ENCODE measurements at places on chromosomes 2 and 18.

GRCh38 chr2:42757981-42758740 lies 5.8 kb downstream of the OXER1 start:
- DNase-seq: no peak

GRCh38 chr2:241498115-241499070 lies 10.0 kb downstream of the STK25 start:
- no peak for DNase-seq

GRCh38 chr2:121287956-121288355 lies 3.0 kb upstream of the TFCP2L1 start:
- DNase-seq: no peak

GRCh38 chr2:65681503-65681902 lies 249.1 kb upstream of the SPRED2 start:
- DNase-seq: no peak

DNA sequence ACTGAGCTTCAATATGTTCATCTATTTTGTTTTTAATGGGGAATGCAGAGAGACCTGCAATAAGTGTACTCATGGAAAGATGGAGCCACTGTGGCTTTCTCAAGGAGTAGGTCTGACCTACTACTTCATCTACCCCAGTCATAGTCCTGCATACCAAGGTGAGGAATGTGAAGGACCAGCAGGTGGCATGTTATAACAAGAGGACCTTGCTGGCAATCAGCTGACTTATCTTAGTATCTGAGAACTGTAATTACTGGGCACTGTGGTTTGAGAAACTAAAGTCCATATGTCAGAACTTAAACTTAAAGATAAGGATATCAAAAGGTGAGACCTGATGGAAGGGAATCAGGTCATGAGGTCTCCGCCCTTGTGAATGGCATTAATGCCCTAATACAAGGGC lies 1104.2 kb downstream of the BCL11A start:
- no peak for DNase-seq

GRCh38 chr2:239444626-239445577 lies 44.1 kb upstream of the HDAC4 start:
- no peak for DNase-seq

- DNase-seq: no peak
Observed at GRCh38 chr18:8117006-8117371, 492.2 kb upstream of the RAB12 start.

DNA sequence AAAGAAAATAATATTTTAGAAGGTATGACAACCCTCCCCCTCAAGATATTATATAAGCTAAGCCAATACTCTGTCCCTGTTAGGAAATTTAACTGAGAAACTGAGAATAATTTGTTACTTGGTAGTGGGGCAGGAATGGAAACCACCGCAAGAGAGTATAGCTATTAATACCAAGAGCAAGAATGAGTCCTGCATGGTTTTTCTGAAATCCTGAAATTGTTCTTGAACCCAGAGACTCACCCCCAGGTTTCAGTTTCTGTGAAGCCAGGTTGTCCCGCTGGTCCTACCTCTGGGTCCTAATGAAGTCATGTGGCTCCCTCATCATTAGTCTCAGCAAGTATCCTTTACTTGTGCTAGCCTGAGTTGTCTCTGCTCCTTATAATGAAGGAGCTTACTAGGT lies 671.0 kb upstream of the ACVR2A start:
- DNase-seq: no peak

DNA sequence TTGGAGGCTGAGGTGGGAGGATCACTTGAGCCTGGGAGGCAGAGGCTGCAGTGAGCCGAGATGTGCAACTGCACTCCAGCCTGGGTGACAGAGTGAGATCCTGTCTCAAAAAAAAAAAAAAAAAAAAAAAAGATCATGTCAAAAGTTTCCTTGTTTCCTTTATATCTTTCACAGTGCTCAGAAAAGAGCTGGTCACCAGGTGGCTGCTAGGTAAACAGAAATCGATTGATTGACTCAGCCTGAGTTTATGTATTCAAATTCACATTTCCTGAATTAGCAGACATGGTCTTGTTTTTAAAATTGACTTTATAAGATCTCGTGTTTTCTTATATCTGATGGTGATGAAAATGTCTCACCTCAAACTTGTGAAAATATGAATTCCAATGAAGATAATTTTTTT lies 261.8 kb upstream of the FANCL start:
- DNase-seq: no peak

- no peak for DNase-seq
Observed at GRCh38 chr2:217149087-217149660, 289.3 kb upstream of the TNP1 start.

GRCh38 chr2:69012310-69013141 lies 453 bp upstream of the ANTXR1 start:
- peak; percentile 51 for DNase-seq

DNA sequence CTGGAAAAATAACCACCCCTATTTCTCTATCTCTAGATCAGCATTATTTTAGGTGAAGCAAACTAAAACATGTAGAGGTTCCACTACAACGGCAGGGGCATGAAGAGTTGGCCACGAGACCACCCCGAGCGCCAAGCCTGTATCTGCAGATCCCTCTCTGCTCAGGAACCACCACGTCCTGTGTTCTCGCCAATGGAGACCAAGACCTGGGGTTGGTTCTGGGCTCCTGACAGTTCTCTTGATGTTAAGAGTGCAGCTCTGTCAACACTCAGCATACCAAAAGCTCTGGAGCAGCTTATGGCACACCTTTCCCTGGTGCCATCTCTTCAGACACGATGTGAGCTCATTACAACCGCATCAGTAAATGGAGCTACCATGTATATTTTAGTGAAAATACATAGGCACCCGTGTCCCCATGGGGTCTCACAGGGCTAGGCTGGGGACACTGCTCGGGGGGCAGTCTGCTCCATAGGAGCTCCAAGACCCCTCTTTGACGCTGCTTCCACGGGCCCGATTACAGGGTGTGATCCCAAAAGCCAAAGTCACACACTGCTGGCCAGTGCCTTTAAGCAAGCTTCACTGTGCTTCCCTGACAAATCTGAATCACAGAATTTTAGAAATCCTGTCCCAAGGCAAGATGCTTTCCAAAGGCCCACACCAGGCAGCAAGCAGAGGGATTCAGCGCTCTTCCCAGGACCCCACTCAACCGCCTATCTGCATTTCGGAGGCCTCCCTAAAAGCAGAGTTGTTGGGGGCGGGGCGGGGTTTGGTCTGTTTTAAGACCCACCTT lies 72.2 kb downstream of the EMILIN2 start:
- DNase-seq: no peak

DNA sequence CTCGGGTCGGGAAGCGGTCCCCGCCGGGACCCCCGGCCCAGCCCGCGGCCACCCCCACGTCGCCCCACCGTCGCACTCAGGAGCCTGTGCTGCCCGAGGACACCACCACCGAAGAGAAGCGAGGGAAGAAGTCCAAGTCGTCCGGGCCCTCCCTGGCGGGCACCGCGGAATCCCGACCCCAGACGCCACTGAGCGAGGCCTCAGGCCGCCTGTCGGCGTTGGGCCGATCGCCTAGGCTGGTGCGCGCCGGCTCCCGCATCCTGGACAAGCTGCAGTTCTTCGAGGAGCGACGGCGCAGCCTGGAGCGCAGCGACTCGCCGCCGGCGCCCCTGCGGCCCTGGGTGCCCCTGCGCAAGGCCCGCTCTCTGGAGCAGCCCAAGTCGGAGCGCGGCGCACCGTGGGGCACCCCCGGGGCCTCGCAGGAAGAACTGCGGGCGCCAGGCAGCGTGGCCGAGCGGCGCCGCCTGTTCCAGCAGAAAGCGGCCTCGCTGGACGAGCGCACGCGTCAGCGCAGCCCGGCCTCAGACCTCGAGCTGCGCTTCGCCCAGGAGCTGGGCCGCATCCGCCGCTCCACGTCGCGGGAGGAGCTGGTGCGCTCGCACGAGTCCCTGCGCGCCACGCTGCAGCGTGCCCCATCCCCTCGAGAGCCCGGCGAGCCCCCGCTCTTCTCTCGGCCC lies 13.6 kb downstream of the SPEG start:
- no peak for DNase-seq

DNA sequence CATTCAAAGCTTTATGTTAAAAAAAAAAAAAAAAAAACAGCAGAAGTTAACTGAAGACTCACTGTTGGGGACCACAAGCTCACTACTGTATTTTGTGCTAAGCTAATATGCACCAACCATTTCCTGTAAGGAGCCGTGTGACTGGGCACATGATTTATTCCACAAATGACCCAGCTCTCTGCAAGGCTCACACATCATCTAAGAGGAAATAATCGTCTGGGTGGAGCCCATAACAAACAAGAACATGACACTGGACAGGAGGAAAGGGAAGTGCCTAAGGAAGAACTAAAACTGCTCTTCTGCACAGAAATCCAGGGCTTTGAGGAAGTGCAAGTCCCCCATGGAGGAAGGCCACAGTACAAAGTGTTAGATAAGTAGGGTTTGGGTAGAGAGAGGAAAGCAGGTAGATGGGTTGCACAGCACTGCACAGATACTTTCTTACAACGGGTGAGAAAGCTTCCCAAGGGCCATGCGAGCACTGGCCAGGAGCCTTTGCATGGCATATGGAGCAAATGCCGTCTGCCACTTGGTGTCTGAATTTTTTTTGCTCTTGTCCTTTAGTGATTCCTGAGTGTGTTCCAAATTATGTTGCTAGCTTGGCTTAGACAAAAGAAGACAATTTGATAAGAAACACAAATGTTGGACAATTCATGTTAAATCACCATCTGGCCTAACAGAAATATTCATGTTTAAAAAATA lies 24.4 kb downstream of the NFE2L2 start:
- peak; percentile 65 for DNase-seq

GRCh38 chr2:62456721-62457539 lies 49.1 kb downstream of the TMEM17 start:
- peak; percentile 60 for DNase-seq

DNA sequence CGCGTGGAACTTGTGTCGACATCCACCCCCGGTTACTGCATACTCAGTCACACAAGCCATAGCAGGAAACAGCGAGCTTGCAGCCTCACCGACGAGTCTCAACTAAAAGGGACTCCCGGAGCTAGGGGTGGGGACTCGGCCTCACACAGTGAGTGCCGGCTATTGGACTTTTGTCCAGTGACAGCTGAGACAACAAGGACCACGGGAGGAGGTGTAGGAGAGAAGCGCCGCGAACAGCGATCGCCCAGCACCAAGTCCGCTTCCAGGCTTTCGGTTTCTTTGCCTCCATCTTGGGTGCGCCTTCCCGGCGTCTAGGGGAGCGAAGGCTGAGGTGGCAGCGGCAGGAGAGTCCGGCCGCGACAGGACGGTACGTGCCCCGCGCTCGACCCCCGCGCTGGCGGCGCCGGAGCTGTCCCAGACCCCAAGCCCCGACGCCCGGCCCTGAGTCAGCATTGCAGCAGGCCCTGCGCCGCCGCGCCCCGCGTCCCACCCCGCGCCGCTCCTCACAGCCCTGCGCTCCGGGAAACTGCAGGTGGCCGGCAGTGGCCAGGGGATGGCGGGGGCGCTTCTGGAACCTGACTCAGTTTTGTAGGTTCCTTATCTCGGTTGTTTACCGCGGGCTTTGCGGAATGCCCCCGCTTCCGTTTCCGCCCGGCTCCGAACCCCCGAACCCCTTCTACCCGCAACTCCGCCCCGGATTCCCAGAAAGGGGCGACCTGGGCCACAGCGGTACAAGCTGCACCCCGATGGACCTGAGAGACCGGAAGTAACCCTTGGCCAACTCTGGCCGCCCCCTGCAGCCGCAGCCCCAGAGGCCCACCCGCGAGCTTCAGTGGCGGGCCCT lies at the start of gene CFLAR:
CFLAR (plus strand) TSS at position 50 of the 844 bp plus-strand sequence. CDS start 13,702 bp downstream, outside the sequence.
- DNase-seq: peak; percentile 88

GRCh38 chr2:149329489-149330126 lies 779 bp upstream of the LYPD6 start:
- no peak for DNase-seq

All from CD4-positive, alpha-beta T cell treated with Interleukin-10 for 1 hour (primary cell).